ENCODE measurements at places on chromosomes 16 and 17. TPM values are rescaled to one million over a fixed set of nuclear protein-coding genes. Genes with fewer than 3 reads are reported as not detected.

FADS6 gene
- total RNA-seq = not detected

MARVELD3 gene
- total RNA-seq = 28.5 TPM

ANKRD40CL gene
- not detected for total RNA-seq

CHST4 gene
- total RNA-seq = 2.4 TPM

GSDMA gene
- 0.35 TPM for total RNA-seq

SLC47A1 gene
- 1.3 TPM for total RNA-seq

DPEP3 gene
- total RNA-seq = not detected

DNA sequence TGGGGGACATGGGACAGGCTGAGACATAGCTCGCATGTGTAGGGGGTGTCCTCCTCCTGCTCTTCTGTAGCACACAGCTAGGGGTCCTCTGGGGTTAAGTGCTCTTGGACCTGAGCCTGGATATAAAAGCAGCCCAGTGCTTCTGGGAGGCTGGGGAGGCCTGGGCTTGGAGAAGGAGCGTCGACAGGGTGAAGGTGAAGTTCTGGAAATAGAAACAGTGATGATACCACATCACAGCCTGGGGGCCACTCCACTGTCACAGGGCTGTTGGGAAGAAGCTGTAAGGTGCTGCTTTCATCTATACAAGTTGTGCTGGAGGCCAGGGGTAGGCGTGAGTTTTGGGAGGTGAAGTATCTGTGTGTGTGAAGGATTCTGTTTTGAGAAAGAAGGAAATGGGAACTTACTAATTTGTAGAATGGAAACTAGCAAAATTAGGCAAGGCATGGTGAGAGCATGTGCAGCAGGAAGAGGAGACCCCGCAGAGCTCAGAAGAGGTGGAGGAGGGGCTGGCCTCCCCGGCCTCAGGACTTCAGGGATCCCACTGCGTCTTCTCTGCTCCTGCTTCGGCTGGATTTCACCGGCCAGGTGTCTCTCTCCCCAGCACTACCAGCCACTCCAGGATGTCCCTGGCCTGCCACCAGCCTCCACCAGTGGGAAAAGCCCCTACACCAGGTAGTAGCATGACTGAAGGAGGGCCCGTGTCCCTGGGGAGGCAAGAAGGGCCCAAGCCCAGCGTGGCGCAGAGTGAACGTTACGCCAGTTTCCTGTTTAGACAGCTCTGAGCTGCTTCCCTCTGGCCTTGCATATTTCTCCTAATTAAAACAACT lies 19.4 kb downstream of the PLCG2 start:
- no peak for DNase-seq

DNA sequence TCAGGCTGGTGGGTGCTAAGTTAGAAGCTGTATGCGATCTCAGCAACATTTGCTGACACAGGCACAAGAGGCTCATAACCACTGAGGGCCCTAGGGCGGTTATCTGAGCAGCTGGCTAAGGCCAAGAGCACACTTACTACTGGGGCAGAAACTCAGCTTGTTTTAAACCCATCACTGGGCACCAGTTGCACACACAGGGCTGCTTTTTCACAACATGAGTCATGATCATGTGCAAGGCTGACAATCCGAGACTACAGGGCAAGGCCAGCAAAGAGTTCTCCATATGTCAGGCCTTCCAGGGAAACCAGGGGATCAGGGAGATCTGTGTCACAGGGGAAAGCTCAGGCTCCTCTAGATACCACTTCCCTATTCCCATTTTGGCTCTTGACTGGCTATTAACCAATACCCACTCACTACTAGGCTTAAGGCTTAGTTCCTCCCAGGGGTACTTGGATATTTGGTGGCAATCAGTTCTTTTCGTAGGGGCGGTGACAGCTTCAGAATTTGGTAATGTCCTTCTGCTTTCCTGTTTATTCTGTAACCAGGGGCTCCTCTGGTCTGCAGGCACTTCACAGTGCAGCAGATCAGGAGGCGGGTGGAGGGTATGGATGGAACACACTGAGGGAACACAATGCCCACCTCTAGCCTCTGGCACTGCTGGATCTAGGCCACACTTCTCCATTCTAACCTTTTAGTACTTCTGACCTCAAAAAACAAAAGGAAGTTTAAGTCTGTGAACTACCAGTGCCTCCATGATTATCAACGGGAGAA lies 44.9 kb upstream of the ERN1 start:
- no peak for DNase-seq

DNA sequence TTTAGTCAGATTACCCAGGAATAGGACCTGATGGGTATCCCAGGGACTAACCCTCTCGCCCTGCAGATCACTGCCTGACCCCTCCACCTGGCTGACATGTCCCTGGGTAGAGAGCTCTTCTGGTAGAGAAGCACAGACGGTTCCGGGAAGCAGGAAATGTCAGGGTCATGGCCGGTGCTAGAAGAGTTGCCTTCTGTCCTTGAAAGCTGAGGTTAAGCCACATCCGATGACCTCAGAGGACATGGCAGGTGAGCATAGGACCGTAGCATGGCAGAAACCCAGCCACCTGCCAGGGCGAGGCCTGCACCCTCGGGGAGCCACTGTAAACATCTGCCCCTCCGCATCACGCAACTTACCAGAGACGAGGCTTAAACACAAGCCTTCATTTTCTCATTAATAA lies 483.7 kb downstream of the SOX9 start:
- DNase-seq = no peak

DNA sequence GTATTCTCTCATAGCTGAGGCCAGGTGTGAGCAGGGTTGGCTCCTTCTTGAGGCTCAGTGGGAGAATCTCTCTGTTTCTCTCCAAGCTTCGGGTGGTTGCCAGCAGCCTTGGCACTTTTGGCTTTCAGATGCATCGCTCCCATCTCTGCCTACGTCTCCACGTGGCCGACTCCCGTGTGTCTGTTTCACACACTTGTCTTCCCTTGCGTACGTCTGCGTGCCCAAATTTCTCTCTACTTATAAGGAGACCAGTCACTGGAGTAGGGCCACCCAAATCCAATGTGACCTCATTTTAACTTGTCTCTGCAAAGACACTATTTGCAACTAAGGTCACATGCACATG lies 14.7 kb downstream of the OSBPL7 start:
- DNase-seq = no peak

- no peak for DNase-seq
These were observed 11.3 kb upstream of the PABPN1L start for GRCh38 chr16:88877564-88878289.

GRCh38 chr16:56866955-56867830 lies 2.2 kb downstream of the SLC12A3 start:
- peak; percentile 41 for DNase-seq

DNA sequence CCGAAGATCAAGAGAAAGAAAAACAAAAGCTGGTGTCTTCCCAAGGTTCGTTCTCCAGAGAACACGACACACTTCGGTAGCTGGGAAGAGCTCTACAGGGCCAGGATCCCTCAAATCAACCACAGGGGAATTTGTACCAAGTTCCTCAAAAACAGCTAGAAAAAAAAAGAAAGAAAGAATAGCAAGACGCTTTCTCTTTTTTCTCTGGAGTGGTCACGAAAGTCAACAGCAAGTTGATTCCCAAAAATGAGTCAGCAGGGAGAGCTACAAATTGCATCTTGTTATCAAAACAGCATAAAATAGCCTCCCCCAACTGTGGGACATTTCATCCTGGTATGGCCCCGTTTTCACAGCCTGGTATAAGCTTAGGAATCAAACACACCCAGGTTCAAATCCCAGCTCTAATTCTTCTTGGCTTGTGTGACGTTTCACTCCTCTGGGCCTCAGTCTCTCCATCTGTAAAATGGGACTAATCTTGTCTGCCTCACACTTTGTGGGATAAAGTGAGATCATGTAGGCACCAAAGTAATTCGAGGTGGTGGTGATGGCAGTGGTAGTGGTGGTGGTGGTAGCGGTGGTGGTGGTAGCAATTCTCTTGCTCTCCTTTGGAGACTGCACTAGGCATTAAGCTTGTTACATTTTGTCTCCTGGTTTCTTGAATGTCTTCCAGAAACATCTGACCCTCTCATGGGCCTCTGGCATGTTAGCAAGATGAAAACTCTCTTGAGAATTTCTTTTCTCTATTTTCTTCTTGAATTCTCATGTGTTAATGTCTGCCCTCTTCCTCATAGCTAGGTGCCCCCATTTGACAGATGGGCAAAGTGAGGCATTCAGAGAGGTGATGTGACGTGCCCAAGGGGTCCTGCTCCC lies 988 bp upstream of the IL21R start:
- DNase-seq = no peak

DNA sequence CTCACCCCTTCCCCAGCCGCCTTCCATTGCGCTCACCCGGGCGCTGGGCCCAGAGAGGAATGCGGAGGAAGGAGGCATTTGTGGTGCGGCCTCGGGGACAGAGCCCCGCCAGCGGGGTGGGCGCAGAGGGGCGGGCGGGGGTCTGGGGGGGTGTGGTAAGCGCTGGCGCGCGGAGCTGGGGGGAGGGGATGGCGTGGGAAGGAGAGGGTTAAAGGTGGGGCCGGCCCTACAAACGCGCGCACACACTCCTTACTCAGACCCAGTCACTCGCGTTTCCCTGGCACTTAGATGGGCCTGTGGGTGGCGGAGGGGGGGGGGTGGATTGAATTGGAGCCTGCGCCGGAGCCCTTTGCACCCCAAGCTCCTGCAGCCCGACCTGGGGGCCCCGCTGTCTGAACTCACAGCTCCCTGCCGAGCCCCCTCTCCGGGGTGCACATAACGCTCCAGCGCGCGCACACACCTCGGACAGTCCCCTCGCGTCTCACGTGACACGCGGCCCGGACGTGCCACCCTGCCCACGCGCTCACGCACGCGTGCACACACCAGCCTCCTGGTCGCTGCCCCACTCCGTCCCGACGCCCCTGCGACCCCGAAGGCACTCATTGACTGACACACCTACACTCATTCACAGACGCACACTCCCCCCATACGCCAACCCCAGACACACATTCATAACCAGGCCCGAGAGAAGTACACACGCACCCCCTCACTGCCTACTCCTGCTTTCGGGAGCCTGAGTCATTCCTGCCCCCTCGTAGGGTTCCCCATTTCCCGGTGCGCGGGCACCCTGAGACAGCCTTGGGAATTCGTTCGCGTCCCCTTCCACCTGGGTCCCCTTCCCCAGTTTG lies 844 bp downstream of the TBKBP1 start:
- no peak for DNase-seq

GRCh38 chr17:46057366-46057765 lies 58.3 kb downstream of the STH start:
- no peak for DNase-seq

DNA sequence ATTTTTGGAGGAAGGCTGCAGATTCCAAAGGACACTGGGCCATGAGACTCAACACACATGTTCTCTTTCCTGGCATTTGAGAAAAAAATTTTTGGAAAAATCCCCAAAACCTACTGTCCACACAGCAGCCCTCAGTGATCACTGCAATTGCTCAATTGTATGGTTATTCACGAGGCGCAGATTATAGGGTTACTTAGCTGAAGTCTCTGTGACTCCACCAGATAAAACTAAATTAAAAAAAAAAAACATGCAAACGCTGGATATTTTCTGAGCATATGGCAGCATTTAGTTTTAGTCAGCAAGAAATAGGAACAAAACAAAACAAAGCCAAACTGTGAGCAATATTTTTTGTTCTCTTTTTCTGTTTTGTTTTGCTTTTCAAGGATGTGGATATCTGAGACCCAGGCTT lies 83.8 kb upstream of the FAM20A start:
- DNase-seq = no peak

GRCh38 chr17:1995907-1996799 lies 29.0 kb downstream of the RTN4RL1 start:
- DNase-seq = no peak

DNA sequence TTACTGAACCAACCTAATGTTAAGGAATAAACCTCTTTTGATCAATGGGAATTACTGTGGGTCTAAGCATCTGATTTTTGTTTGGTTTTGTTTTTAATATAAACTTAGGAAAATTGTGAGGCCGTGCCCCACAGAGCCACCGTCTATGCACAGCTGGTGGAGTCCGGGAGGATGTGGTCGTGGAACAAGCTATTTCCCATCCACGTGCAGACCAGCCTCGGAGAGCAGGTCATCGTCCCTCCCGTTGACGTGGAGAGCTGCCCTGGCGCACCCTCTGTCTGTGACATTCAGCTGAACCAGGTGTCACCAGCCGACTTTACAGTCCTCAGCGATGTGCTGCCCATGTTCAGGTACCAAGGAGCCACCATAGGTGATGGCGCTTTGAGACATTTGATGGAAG lies 28.4 kb downstream of the PRMT7 start:
- DNase-seq = no peak

DNA sequence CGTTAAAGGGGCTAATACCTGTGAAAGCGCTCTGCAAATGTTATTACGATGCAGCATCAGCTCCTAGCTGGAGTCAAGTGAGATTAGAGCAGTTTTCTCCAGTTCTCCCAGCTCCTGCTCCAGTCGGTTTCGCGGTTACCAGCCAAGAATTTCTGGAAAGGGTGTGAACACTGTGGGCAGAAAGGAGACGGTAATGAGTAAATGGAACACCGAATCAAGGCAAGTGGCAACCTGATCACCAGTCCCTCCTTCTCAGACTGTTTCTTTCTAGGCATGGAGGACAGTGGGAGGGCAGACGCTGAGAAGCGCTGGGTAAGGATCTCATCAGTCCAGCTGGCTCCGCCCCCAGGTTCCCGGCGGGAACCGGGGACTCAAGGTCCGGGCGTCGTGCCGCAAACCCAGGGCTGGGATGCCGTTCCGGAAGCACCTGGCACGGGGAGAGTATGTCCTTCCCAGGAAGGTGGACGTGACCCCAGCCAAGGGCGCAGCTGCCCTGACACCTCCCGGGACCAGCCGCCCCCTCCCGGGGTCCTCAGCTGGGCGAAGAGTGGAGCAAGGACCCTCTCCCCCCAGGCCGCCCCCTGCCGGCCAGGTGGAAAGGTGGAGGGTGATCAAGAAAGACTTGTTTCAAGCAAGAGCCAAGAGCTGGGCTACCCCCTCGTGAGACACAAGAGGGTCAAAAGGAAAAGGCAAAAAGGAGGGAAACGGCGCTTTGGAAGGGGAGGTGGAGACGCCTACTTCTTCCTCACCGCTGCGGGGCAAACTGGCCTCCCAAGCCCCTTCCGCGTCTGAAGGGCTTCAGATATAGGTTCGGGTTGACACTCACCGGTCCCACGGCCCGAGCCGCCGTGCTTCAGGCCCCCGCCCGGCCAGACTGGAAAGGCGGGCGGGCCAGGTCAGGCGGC lies 481 bp downstream of the MYO19 start:
- peak; percentile 67 for DNase-seq

DNA sequence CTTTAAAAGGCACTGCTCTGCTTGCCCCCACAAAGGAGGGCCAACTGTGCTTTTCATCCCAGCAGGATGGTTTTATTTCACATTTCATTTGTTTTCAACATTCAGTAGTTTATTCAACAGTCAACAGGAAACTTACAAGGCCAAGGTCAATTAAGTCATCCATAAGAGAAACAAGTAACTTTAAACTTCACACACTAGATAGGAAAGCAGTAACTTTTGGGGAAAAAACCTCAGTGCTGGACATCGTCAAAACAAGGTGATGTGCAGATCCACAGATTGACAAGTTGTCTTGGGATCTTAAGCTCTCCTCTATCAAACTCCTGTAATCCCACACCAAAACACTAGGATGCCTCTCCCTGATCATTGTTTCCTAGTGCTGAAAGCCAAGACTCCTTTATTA lies 18.5 kb downstream of the NFE2L1 start:
- DNase-seq = no peak

- DNase-seq = peak; percentile 56
These were observed 10.3 kb downstream of the KRABD2 start for GRCh38 chr17:8366231-8366630.

All from PC-9 (cell line).